ENCODE measurements at places on chromosomes 6 and 20.
A peak's percentile ranks its signal among the peaks of the same experiment; 100 is the strongest.

GRCh38 chr20:42589976-42590639 is 599.6 kb downstream of the PTPRT start:
- DNase-seq, result no peak

GRCh38 chr6:2741756-2742155 is 9.0 kb downstream of the MYLK4 start:
- DNase-seq, result no peak

- no peak for DNase-seq
These were observed 540.7 kb downstream of the HAO1 start for GRCh38 chr20:7399575-7399974.

GRCh38 chr6:92687278-92687677 is 732.1 kb downstream of the EPHA7 start:
- no peak for DNase-seq

GRCh38 chr20:54596651-54597050 is 121.3 kb downstream of the DOK5 start:
- no peak for DNase-seq

DNA sequence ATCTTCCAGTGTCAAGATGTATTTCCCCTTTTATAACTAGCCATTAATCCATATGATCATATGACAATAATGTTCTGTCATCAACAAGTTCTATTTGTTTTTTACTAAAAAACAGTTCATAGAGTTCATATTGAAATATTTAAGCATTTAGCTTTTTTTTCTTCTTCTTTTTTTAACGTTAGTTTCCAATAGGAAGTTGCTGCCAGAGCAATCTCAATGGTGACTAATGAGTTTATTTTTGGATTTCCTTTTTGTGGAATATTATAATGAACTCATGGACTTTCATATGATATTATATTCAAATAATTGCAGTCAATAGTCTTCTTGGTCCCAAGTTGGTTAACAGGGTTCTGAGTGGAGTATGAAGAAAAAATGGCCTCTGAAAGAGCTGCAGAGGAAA is 343.3 kb downstream of the BCKDHB start:
- DNase-seq, result no peak

DNA sequence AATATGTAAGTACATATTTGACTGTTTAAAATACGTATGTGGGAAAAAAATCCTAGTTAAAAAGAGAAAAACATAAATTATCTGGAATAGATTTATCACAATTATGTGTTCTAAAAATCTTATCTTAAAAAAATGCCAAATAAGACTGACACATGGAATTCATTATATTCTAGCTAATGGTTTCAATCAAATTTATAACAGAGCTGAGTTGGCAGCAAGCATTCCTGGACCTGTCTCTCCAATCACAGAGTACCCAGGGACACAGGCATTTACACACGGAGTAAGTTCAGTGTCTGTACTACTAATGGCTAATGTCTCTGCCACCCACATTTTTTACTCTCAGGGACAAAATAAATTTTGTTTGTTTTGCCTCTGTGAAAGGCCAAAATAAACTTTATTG is 122.3 kb downstream of the RPS12 start:
- DNase-seq, result no peak

DNA sequence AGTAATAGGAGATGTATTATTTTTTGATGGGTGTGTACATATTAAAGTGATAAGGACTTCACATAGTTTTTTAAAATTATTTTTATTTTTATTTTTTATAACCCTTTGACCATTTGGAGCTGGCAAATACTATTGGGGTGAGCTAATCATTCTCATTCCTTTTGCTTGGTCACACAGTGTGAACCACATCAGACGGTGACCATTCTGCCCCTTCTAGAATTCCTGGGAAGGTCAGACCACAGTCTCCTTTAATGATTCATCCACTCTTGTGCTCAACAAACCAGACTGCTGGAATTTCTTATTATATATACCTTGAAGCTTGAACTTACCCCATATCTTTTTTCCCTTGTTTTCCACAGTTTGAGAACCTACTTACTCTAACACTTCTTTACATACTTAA is 23.9 kb upstream of the PRL start:
- DNase-seq, result peak; percentile 72

DNA sequence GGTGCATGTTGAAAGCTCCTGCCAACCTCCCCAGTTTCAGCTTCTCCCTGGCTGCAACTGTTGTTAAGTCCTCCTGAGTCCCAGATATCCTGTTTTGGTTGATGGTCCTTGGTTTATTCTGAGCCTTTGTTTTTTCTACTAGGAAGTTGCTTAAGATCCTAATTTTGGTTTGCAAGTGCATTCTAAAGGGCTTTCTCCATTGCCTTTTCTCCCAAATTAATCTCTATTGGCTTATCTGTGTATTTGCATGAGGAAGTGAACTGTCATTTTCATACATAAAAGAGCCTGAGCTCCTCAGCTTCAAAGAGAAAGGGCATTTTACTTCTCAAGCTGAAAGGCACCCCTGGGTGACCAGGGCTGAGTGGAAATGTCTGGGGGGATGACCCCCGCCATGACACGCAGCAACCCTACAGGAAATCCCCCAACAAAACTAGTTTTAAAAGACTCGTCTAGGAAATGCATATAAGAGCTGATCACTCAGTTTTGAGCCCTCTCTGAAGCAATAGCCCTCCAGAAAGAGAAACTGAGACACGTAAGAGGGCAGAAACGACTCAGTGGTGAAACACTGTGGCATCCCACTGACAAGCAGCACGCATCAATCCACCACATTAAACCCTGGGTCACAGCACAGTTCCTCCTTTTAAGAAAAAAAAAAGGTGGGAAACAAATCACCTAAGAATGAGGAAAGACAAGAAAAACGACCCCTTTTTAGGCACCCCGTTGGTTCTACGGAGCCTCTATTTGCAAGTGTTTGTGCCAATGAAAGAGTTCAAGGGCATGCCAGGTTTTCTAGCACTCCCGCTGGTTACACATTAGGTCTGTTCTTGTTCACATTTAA is 140.9 kb downstream of the THBS2 start:
- DNase-seq, result no peak

DNA sequence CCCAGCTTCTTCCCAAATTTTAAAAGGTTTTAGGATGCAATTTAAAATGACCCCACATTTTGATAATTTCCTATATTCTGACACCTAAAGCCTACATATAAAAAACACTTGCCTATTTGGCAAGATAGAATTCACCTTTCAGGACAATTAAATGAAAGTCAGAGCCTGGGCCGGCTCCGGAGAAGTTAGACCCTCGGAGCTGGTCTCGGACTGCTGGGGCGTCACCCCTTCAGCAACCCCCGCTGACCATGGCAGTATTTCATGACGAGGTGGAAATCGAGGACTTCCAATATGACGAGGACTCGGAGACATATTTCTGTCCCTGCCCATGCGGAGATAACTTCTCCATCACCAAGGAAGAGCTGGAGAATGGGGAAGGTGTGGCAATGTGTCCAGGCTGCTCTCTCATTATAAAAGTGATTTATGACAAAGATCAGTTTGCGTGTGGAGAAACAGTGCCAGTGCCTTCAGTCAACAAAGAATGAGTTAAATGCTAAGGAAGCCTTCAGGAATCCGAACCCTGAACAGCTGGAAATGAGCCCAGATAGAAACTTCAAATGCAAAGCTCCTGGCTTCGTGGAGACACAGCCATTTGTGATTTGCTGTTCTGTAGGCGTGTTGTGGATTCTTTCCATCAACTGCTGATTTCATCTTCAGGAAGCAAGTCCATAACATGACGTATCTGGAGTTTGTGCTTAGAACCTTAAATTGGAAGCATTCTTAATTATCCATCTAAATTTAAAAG is 16.0 kb downstream of the TCFL5 start:
- no peak for DNase-seq

DNA sequence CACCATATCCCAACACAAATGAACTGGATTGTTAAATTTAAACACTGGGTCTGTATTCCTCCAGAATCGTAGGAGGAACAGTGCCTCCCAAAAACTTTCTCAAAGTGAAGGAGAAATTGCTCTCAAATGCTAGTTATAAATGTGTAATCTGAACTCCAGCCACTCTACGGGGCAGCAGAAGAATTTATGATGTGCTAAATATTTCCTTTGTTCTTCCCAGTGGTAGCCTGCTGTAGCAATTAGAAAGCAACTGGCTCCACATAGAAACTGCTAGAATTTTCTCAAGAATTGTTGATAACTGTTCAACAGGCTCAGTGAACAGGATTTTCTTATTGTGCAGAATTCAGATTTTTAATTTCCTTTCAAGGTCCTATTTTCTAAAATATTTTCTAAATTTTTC is 49.8 kb upstream of the EYA4 start:
- no peak for DNase-seq

- DNase-seq, result no peak
These were observed 98.4 kb upstream of the DUSP22 start for GRCh38 chr6:193773-194310.

- no peak for DNase-seq
These were observed 568 bp downstream of the CCDC170 start for GRCh38 chr6:151494235-151494935.

GRCh38 chr20:38224531-38224930 is 36.0 kb downstream of the KIAA1755 start:
- no peak for DNase-seq

DNA sequence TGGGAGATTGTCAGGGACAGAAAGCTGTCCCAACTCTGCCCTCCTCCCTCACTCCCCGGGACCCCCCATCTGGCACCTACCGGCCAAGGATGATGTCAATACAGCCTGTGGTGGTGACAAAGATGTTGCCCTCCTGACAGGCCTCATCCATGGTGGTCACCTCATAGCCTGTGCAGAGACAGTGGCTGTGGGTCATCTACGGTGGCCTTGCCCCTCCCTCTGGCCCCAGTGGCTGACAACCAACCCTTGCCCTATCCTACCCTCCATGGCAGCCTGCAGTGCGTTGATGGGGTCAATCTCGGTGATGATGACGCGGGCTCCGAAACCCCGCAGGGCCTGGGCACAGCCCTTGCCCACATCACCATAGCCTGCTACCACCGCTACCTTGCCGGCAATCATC is 12.7 kb downstream of the AHCY start:
- DNase-seq, result no peak

DNA sequence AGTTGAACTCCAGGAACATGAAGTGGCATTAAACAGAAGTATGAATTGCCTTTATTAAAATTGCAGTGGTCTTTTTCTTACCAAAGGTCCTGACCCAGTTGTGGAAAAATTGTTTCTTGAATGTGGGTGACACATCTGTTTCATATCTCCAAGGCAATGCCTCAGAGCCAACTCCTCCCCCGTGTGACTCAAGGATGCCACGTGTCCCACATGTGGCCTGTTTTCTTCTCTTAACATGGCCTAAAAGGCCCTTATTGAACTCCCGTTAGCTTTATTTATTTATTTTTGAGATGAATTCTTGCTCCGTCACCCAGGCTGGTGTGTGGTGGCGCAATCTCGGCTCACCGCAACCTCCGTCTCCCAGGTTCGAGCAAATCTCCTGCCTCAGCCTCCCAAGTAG is 128.4 kb upstream of the ESR1 start:
- no peak for DNase-seq

- DNase-seq, result no peak
These were observed 175.5 kb downstream of the RFPL4B start for GRCh38 chr6:112522587-112522986.

DNA sequence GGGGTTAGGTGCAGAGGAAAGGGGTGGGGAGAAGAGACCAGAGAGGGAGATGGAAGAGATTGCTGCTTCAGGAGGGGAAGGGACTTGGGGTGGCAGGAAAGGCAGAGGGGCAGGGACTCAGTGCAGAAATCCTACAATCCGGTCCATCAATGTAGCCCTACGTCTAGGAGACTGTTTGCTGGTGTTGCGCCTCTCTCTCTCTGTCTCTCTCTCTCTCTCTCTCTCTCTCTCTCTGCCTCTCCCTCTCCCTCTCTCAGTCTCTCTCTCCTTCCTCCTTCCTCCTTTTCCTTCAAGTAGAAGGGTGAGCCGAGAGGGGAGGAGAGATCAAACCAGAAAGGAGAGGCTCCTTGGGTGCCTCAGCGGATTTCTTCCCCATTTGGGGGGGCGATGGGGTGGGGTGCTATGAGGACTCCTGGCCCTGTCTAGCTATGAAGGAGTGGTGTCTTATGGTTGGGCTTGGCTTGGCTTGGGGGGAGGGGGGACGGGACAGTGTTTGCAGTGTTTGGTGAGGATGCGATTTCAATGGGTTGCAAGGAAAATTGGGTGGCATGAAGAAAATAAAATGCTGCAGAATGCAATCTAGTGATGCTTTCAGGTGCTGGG is 181.2 kb downstream of the TBXT start:
- DNase-seq, result no peak

DNA sequence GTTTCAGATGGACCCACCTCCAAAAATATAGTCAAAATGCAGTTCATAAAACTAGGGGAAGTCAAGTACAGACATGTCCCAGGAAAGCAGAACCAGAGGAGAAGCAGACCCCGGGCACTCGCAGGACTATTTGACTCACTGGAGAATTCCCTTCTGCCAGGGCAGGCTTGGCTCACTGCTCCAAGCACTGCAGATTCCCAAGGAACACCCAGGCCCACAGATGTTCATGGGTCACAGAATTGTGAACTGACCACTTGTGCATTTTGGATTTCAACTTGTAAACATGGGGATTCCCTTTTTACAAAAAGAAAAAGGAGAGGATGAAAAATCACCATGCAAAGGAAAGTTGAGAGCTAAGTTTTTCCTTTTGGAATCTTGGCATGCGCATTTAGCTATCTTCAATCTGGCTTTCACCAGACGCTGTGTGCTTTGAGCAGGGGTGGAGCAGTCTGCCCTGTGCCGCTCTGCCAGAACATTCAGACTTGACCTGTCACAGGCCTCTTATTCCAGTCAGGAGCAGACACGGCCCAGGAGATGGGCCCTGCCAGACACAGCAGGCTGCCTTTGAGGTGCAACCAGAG is 237.5 kb upstream of the TAB2 start:
- DNase-seq, result no peak

GRCh38 chr6:122722746-122723145 is 56.8 kb upstream of the FABP7 start:
- DNase-seq, result no peak

DNA sequence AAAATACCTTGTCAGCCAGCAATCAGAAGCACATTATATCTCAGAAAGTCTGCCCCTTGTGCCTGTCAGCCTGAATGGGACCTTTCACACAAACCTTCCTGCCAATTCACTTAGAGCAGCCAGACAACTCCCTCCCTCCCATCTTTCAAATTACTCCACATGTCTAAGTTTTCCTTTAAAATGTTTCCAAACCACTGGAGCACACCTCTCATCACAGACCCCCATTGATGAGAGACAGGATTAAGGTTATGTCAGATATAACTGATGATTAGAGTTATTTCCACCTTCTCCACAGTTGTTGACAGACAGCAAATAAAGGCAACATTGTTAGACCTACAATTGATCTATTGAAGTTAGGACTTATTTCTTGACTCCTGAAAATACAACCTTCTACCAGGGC is 408.4 kb downstream of the PLCB1 start:
- DNase-seq, result no peak

DNA sequence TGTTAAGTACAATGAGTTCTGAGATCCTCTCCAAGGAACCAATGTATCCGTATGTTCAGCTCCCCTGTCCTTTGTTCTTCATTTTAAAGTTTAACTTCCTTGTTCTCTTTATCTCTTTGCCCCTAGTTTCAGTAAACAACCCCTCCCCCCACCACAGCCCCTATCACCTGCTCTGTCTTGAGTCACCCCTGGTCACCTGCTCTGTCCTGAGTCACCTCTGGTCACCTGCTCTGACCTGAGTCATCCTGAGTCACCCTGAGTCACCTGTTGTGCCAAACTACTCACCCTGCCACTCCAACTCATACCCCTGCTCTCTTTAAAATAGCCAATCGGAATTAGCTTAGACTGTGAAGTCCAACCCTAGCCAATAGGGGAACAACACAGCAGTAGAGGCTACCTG is 288.7 kb upstream of the CDYL start:
- DNase-seq, result no peak

GRCh38 chr6:157242791-157243190 is 80.5 kb downstream of the TMEM242 start:
- DNase-seq, result no peak

Data from T1000 (cell line).